ENCODE measurements at places on chromosomes 11 and 22.

DNA sequence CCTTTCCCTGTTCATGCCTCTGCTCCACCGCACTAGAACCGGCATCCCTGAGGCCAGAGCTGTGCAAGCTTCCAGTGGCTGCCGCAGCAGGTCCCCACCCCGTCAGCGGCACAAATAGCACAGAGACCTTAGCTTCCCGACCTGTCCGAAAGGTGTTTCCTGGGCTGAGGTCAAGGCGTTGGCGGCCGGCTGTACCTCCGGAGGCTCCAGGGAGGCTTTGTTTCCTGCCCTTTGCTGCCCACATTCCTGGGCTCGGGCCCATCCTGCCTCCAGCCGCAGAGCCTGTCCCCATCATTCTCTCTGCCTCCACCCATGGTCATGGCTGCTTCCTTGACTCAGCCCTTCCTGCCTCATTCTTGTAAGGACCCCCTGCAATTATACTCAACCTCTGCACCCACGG lies 31.2 kb downstream of the ARHGAP8 start:
- DNase-seq = no peak

GRCh38 chr11:95415837-95416304 lies 184.9 kb upstream of the SESN3 start:
- no peak for DNase-seq

DNA sequence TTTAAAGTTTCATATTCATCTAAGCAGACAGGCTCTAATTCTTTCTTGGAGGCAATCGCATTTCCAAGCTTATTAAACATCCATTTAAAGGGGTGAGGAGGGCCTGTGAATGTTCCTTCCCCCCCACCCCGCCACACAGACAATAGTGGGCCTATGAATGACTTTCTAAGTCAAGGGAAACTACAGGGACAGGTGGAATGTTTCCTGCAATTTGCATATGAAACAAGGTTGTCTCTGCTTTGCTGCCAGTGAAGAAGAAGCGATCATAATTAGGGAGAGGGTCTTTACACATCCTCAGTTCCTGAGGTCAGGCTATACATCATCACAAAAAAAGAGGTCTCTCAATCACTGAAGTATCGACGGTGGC lies 127.9 kb upstream of the OPCML start:
- DNase-seq = no peak

GRCh38 chr11:428295-428694 lies 13.5 kb upstream of the SIGIRR start:
- no peak for DNase-seq

DNA sequence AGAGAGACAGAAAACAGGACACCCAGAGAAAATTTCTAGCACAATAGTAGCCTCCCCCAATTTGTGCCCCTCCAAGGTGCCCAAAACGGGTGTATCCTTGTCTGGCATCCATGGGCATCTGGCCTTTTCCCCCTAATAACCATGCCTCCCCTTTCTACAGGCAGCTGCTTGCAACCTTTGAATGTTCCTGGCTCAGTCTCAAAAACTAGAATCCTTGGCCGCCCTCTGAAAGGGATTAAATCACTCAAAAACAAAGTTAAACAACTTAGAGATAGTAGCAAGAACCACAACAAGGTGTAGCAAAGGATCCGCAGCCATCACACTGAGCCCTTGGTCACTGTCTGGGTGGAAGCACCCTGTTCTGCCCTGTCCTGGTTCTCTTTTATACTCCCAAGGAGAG lies 105.6 kb downstream of the MN1 start:
- DNase-seq = no peak

GRCh38 chr11:12952094-12952493 lies 57.0 kb upstream of the RASSF10 start:
- no peak for DNase-seq

- DNase-seq = peak; percentile 39
These were observed 5.4 kb upstream of the TXN2 start for GRCh38 chr22:36486619-36487384.

DNA sequence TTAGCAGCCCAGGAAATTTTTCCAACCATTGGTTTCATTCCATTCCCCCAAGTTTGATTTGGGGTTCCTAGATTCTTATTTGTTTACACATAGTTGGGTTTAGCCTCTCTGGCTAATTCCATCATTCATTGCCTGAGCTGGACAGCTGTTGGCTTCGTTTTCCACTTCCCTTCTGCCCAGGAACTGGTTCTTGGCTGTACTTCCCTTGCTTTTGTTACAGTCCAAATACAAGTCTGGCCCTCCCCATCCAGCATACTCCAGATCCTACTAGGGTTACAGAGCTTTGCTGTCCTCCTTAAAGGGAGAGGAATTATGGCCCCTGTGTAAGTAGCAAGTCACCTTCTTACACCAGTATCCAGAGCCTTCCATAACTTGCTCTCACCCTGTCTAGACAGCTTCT lies 356.3 kb downstream of the FAT3 start:
- DNase-seq = no peak

GRCh38 chr22:49658902-49659280 lies 168.8 kb downstream of the BRD1 start:
- no peak for DNase-seq

- DNase-seq = no peak
These were observed 17.4 kb downstream of the FXYD6 start for GRCh38 chr11:117859061-117859460.

DNA sequence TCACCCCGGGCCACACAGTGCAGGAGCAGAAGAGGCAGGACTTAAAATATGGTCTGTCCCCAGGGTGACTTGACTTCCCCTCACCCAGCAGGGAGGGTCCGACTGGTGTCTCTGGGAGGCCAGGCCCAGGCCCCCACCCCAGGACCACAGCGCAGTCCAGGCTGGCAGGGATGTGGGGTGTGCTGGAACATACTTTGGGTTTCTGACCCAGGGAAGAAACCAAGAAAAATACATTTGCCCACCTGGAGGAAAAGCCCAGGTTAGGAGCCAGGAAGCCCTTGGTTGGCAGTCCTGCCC lies 5.2 kb downstream of the C1QTNF6 start:
- DNase-seq = no peak

- DNase-seq = no peak
These were observed 2.4 kb upstream of the ARAP1 start for GRCh38 chr11:72754544-72755155.

DNA sequence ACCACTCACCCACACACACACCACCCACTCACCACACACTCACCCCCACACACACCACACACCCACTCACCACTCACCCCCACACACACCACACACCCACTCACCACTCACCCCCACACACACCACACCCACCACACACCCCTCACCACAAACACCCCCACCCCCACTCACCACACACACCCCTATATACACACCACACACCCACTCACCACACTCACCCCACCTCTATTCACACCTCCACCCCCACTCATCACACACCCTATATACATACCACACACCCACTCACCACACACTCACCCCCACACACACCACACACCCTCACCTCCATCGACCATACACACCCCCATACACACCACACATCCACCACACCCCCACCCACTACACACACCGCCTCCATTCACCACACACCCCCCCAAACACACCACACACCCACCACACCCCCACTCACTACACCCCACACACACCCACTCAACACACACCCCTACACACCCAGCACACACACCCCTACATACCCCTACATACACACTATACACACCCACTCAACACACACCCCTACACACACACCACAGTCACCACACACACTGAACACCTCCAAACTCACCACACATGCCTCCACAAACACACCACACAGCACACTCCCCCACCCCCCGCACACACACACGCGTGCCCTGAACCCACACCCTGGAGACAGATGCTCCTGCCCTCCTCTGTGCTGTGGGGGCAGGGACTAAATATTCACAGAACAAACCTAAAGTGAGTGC lies 19.0 kb upstream of the TTLL12 start:
- no peak for DNase-seq

- no peak for DNase-seq
These were observed 12.6 kb upstream of the WDR74 start for GRCh38 chr11:62851807-62852522.

DNA sequence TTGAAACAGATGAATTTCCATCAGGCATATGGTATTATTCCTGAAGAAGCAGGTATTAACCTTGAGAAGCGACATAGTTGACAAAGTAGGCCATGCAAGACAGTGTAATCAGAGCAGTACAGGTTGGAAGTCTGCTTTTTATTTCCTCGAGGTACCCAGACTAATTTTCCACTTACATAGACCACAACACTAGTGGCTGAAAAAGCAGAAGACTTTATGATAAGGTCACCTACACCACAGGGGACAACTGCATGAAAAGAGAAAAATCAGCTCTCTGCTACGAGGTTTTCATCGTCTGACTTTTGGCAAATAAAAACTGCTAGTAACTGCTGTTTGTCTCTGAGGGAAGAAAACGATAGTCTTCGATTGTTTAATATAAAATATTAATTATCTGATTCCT lies 77.5 kb downstream of the CNTN5 start:
- no peak for DNase-seq

DNA sequence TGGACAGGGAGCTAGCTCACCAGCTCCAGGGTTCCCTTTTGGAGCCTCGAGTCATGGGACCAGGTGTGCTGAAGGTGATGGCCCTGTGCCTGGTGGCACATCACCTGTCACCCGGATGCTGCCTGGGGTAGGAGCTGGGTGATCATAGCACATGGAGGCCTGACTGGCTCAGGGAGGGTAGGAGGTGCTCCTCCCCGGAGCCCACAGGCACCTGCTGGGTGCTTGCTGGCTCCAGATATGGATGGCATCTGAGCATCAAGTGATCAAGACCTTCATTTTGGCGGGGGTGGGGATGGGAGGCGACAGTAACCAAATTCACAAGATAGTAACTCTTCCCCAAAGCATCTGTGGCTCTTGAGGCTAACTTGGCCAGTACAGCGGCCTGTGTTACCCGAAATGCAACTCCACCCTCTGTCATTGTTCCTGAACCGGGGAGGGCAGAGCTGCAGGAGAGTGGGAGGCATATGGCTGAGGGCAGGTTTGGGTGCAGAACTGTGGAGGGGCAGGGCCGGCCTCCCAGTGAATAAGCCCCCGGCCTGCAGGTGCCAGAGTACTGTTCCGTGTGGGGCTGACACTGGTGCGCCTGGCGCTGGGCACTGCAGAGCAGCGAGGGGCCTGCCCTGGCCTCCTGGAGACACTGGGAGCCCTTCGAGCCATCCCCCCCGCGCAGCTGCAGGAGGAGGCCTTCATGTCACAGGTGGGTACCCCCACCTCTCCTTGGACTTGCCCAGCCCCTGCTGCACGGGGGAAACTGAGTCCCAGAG lies 4.7 kb downstream of the TBC1D10C start:
- no peak for DNase-seq

DNA sequence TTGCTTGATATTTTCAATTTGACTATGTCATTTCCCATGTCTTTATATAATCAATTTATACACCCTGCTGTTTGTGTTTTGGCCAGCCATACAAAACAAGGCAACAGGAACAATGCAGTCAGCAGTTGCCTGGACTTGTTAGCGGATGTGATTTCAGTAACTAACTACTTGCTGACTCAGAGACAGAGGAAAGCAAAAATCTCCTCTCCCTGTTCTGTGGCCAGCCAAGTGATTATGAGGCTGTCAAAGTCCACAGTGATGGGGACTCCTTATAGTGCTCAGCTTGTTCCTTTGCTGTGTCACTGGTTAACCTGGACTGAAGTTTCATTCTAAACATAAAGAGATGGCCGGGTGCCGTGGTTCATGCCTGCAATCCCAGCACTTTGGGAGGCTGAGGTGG lies 32.6 kb upstream of the APLP2 start:
- DNase-seq = no peak

- DNase-seq = no peak
These were observed 3.0 kb downstream of the PACSIN3 start for GRCh38 chr11:47183031-47183856.

DNA sequence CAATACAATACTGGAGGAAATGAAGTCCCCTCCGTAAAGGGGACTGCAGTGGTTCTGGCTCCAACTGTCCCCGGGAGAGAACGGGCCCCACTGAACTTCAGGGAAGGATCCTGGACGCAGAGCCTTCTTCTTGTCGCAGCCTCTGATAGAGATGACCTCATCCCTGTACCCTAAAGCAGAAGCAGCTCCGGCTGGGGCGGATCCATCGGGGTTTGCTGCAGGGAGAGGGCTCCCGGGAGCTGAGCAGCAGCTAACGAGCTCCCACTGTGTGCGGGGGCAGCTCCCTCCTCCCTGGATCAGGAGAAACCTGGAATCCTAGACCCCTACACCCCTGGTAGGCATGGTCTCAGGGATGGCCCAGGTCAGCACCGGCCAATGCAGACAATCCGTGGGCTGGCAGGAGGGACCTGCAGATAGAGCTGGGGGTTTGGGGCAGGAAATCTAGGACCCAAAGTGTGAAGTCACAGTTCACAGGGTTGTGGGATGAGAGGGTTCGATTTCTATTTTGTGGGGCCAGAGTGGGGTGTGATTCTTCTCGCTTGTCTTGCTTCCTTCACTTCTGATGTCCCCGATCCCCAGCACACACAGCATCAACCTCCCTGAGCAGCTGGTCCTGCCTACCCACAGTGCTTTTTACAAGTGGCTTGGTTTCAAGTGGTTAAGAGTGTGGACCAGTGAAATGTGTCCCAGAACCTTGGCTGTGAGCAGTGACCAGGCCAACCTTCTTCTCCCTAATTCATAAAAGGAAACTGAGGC lies 12.9 kb downstream of the KIAA0930 start:
- no peak for DNase-seq

- no peak for DNase-seq
These were observed 27.5 kb downstream of the CHEK2 start for GRCh38 chr22:28714043-28714628.

- no peak for DNase-seq
These were observed 6.3 kb downstream of the CRY2 start for GRCh38 chr11:45853332-45854219.

DNA sequence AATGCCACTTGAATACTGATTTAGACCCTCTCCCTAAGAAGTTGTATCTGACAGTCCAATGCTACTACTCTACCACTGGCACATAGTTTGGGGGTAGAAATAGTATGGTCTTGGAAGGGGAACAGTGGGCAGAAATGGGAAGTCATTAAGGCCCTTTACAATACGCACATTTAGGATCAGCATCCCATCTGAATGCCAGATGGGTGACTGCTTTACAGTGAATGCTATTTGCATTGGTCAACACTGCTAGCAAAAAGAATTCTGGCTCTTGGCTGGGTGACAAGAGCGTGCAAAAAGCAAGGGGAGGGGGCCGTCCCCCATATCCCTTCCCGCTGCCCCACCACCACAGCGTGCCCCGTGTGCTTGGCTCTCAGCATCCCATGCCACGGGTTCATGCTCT lies 104.7 kb upstream of the BID start:
- no peak for DNase-seq

DNA sequence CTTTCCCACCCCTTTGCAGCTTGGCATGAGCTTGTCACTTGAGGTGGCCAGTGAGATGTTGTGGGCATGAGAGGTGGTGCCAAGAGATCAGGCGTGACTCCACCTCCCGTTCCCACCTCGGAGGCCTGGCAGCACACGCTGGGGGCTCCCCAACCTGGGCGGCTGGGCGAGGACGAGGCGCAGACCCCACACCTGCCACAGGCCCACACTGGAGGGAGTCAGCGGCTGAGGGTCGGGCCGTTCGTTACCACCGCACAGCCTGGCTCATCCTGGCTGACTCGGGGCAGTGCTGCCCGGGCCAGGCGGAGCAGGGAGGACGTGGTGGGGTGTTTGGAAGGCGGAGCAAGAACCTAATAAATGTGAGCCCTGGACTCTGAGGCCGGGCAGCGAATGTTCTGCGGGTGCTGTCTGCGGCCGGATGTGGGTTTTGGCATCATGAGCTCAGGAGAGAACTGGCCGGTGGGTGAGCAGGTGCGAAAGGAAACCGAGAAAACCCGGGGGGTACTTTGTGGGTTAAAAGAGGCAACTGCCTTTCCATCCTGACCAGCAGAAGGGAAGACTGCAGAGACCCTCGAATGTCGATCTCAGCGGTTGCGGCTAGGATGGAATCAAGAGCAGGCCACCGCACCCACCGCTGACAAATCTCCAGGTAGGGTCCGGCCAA lies 10.2 kb upstream of the IFITM3 start:
- no peak for DNase-seq

- no peak for DNase-seq
These were observed 90.9 kb downstream of the EXT2 start for GRCh38 chr11:44186321-44186930.

Data from activated T-helper 1 cell treated with anti-CD3 and anti-CD28 coated beads, Interleukin-12 subunit alpha, Interleukin-12 subunit beta, Interleukin-2, Interleukin-4 antibody, amounts not matched to agents 30 ng/mL and 10 ng/mL and 1 ng/mL, durations not matched to agents 14 hours and 24 hours and 36 hours (primary cell).